ENCODE measurements at places on chromosomes 2 and 18. TPM values are rescaled to one million over a fixed set of nuclear protein-coding genes. Genes with fewer than 3 reads are reported as not detected.

- no peaks in the 10 kb centered on the region for H3K36me3 ChIP-seq
- DNase-seq = no peak
- H3K27ac ChIP-seq = peak overlapping the region; percentile 38
- no peak overlapping the region for H3K4me3 ChIP-seq
- no peaks in the 10 kb centered on the region for H3K27me3 ChIP-seq
Measured at GRCh38 chr2:45962177-45962921, 310.9 kb downstream of the PRKCE start.

Gene RHOB
- total RNA-seq = 1,077 TPM

DNA sequence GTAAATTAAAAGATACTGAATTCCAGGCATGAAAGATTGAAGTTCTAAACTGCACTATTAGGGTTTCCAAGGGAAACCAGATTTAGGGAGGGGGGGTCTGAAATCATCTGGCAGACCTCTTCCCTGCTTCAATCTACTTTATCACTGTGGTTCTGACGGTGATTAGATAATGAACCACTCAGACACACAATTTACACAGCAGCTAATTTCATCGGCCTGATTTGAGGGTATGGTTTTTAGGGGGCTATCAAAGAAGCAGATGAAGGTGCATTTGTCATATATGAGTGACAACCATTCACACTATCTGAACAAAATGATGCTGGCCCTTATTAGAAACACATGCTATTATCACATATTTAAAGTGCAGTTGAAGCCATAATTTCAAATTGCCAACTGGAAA lies 106.0 kb downstream of the OLA1 start:
- H3K27ac ChIP-seq = no peak overlapping the region
- H3K4me1 ChIP-seq = no peaks in the 10 kb centered on the region
- H3K36me3 ChIP-seq = no peaks in the 10 kb centered on the region
- no peak overlapping the region for H3K4me3 ChIP-seq
- no peak for DNase-seq
- H3K27me3 ChIP-seq = no peaks in the 10 kb centered on the region

DNA sequence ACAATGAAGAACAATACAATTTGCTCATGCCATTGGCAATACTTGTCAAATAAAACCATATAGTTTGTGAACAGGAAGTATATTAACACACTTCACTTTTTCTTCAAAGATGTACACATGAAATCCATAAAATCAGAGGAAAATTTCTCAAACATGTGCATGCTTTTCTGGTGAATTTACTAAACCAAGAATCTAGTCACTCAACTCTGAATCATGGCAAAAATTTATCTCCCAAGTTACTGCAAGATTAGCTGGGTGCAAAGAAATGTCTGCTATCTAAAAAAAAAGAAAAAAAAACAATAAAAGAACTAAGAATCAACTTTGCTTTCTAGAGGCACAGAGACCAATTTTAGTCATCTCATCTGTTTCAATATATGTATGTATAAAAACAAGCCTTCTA lies 419.2 kb downstream of the NR4A2 start:
- H3K27me3 ChIP-seq = no peaks in the 10 kb centered on the region
- H3K4me3 ChIP-seq = no peak overlapping the region
- H3K27ac ChIP-seq = no peak overlapping the region
- DNase-seq = no peak

Gene NDUFV2
- total RNA-seq = 120 TPM

Gene SNED1
- total RNA-seq = 9.3 TPM

- no peaks in the 10 kb centered on the region for H3K4me1 ChIP-seq
- H3K27ac ChIP-seq = no peak overlapping the region
- no peak overlapping the region for H3K4me3 ChIP-seq
- no peaks in the 10 kb centered on the region for H3K36me3 ChIP-seq
- no peak for DNase-seq
- no peaks in the 10 kb centered on the region for H3K27me3 ChIP-seq
Measured at GRCh38 chr2:206477296-206477695, 34.0 kb downstream of the ADAM23 start.

Gene CYBRD1
- 281 TPM for total RNA-seq

DNA sequence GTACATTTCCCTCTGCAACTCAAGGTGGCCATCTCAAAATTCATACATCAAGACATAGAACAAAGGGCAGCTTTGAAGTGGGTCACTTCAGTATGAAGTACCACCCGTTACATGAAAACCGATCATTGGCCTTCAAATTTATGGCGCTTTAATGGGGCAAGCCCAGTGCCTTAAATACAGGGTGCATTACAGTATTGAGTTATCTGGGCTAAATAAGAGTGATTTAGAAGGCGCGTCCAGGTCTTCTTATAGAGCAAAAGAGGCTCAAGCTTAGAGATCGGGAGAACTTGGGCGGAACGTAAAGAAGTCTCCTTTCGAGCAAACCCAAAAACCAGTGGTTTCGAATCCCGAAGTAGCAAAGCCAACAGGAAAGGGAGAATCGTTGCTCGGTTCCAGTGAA lies 7.1 kb downstream of the HOXD3 start:
- no peaks in the 10 kb centered on the region for H3K36me3 ChIP-seq
- H3K27me3 ChIP-seq = peaks cover 70% of the 10 kb centered on the region
- H3K4me3 ChIP-seq = no peak overlapping the region
- no peak for DNase-seq

GRCh38 chr2:144310889-144311608 lies 208.9 kb downstream of the ZEB2 start:
- H3K27ac ChIP-seq = no peak overlapping the region
- no peak for DNase-seq

Gene MSGN1
- total RNA-seq = not detected

DNA sequence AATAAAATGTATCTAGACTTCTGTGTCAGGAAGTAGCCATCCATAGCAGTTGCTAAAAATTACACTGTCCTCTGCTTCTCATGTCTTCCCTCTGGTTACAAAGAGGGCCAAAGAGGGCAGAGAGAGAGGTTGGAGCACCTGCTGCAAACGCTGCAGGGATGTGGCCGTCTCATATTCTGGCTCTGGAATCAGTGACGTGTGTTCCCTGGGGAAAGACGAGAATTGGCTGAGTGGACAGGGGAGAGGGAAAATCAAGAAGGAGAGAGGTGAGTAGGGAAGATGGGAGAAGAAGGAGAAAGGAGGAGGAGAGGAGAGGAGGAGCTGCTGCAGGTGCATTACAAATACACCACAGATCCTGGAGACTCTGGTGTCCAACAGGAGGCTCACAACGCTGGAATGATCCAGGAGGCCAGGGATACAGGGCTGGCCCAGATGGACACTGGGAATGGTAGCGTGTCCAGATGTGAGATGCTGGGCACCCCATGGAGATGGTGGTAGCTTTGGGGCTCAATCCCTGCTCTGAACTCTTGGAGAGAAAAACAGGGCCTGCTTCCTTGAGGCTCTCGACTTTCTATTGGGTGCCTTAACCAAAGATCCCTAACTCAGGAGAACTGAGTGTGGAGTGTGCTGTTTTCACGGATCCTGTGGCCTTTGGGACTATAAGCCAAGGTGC lies 118.4 kb upstream of the PXDN start:
- no peaks in the 10 kb centered on the region for H3K4me1 ChIP-seq
- H3K4me3 ChIP-seq = no peak overlapping the region
- H3K27me3 ChIP-seq = peaks cover 13% of the 10 kb centered on the region
- no peak overlapping the region for H3K27ac ChIP-seq
- DNase-seq = no peak
- H3K36me3 ChIP-seq = no peaks in the 10 kb centered on the region

- H3K36me3 ChIP-seq = no peaks in the 10 kb centered on the region
- H3K27me3 ChIP-seq = no peaks in the 10 kb centered on the region
- H3K4me3 ChIP-seq = no peak overlapping the region
- no peak overlapping the region for H3K27ac ChIP-seq
- no peaks in the 10 kb centered on the region for H3K4me1 ChIP-seq
Measured at GRCh38 chr2:69781321-69782248, 39.7 kb downstream of the ANXA4 start.

DNA sequence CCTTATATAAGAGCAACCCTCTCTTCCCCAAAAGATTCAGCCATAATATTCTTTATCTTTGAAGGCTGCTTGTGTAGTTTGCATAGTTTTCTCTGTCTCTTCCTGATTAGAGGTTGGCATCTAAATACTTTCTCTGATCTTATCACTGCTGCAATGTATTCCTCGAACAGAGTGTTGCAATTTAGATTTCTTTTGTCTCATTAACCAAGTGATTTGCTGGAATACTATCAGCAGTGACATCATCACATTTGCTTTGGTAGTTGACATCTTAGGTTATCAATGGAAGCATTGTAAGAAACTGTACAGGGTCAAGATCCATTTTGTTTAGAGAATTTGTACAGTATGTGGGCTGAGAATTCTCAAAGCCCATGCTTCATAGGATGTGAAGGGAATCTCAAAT lies 72.0 kb upstream of the NEUROD1 start:
- no peaks in the 10 kb centered on the region for H3K4me1 ChIP-seq
- H3K4me3 ChIP-seq = no peak overlapping the region
- DNase-seq = no peak

- H3K27ac ChIP-seq = no peak overlapping the region
- no peak overlapping the region for H3K4me3 ChIP-seq
- H3K4me1 ChIP-seq = peaks cover 29% of the 10 kb centered on the region
- no peak for DNase-seq
- peaks cover 40% of the 10 kb centered on the region for H3K27me3 ChIP-seq
- H3K36me3 ChIP-seq = no peaks in the 10 kb centered on the region
Measured at GRCh38 chr2:218863021-218863520, 3.5 kb downstream of the WNT6 start.

Gene IL36G
- total RNA-seq = not detected

Gene SMYD1
- total RNA-seq = 26.1 TPM

- peaks cover 10% of the 10 kb centered on the region for H3K4me1 ChIP-seq
- no peak overlapping the region for H3K4me3 ChIP-seq
Measured at GRCh38 chr2:172888714-172889669, 153.3 kb downstream of the RAPGEF4 start.

DNA sequence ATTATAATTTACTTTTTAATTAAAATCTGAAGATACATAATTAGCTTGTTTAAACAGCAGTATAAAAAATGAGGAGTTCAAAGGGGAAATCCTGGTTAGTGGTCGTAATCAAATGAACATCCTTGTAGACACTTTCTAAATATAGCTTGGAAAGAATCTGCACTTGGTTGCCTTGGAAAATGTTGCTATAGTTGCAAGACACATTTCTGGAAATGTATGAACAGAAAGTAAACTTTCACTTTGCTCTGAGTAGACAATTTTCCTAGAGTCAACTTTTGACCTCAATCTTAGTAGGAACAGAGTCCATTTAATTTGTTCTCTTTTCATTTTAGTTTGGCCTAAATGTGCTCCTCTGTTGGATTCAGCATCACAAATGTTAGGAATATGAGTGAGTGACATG lies 38.3 kb downstream of the GCA start:
- H3K4me3 ChIP-seq = no peak overlapping the region
- no peaks in the 10 kb centered on the region for H3K36me3 ChIP-seq
- no peaks in the 10 kb centered on the region for H3K27me3 ChIP-seq
- no peak for DNase-seq
- H3K27ac ChIP-seq = no peak overlapping the region

- DNase-seq = peak; percentile 87
- H3K4me1 ChIP-seq = peaks cover 26% of the 10 kb centered on the region
- no peaks in the 10 kb centered on the region for H3K36me3 ChIP-seq
- no peaks in the 10 kb centered on the region for H3K27me3 ChIP-seq
- H3K4me3 ChIP-seq = no peak overlapping the region
- H3K27ac ChIP-seq = peak overlapping the region; percentile 10
Measured at GRCh38 chr2:177599139-177599688, 206.6 kb downstream of the AGPS start.

Gene RALB
- total RNA-seq = 50.9 TPM

Gene FRZB
- total RNA-seq = 10.1 TPM

GRCh38 chr2:159713631-159714246 lies 1.4 kb downstream of the MARCHF7 start:
- peak overlapping the region; percentile 95 for H3K4me3 ChIP-seq
- no peaks in the 10 kb centered on the region for H3K27me3 ChIP-seq
- H3K4me1 ChIP-seq = peaks cover 67% of the 10 kb centered on the region
- H3K36me3 ChIP-seq = peaks cover 21% of the 10 kb centered on the region
- DNase-seq = no peak

DNA sequence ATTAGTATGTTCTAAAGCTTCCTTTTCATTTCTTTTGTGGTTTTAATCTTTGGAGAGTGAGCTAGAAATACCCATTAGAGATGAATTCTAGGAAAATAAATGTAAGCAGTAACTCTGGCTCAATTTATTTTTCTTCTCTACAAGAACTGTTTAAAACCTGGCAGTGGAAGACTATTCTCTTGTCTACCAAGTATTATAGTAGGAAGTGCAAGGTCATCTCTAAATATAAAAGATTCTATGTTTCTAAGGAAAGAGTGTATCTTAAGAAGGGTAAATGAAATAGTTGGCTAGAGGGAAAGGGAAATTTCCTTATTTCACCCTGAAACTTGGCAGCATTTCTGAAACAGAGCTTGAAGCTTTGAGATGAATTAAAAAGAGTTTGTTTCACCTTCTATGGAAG lies 35.5 kb downstream of the PLCL1 start:
- peak overlapping the region; percentile 56 for H3K27ac ChIP-seq
- no peaks in the 10 kb centered on the region for H3K27me3 ChIP-seq
- H3K36me3 ChIP-seq = no peaks in the 10 kb centered on the region
- H3K4me3 ChIP-seq = no peak overlapping the region
- peaks cover 27% of the 10 kb centered on the region for H3K4me1 ChIP-seq
